DMS 273 treated with DMSO at 0.1 percent for 48 hours (cell line): ENCODE measurements at places on chromosomes 3 and 15.

DNA sequence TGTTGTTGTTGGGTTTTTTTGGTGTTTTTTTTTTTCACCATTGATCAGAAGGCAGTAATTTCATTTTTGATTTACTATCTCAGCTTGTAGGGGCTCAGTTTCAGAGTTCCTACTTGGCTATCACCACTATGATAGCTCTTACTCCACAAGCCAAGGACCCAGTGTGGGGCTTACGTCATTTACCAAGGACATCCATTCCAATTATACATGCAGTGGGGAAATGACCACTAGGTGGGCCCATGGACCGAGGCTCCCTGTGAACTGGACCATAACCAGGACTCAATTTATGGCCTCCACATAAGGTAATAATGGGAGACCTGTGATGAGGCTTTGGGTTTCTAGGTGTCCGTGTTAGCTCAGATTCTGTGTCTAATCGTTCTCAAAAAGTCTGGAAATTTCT, 67.5 kb upstream of the CACNA1D start:
- no peak for DNase-seq

DNA sequence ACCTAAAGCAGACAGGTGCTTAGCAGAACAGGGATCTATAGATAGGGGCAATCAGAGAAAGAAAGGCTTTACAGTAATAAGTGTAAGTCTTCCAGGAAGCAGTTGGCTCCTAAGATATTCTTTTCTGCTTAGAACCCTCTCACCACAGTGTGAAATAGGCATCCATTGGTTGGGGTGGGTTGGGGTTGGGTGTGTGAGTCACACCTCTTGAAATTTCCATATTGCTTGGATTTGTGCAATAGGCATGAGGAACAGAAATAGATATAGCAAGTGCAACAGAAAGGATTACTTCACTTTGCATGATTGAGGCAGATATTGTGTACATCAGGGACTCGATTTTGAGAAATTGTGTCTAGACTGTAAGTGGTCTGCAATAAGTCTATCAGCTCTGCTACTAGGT, 200.1 kb upstream of the GAP43 start:
- no peak for DNase-seq

GRCh38 chr3:187912007-187912406, 166.7 kb upstream of the BCL6 start:
- no peak for DNase-seq

DNA sequence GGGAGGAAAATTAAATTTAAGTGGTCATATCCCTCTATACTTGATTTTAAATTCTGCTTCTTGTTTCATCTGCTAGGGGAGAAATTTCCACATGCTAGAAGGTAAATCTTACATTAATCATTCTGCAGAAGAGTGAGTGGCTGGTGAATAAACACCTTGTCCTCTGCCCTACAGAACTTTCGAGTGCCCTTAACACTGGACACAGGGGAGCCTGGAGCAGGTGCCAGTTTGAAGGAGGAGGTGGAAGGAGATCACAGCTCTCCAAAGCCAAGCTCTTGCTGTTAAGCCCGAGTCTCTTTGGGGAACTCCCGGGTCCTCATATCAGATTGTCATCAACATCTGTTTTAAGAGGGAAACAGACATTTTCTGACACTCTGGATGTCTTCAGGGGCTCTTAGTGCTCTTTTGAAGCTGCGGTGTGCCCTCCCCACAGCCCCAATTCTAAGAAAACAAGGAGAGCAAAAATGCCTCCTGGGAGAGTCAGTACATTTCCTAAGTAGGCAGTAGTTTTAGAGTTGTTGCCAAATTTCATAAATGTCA, 31.3 kb downstream of the LAMP3 start:
- DNase-seq: no peak

DNA sequence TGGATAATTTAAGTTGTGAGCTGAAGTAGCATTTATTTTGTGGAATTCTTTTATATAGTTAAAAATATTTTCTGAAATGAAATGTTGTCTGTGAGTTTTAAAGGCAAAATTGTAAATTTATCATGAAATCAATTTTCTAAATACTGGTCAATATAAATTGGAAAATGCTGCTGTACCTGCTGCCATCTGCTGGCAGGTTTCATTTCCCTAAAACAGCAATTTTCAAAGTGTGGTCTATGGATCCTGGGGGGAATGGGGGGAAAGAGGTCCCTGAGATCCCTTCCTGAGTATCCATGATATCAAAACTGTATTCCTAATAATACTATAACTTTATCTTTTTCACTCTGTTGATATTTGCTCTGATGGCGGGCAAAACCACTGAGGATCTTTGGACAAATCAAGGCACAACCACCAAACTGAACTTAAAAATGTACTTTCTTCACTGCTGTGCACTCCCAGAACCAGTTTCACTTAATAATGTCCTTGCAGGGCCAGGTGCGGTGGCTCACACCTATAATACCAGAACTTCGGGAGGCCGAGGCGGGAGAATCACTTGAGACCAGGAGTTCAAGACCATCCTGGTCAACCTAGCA, 17.2 kb upstream of the CCR4 start:
- DNase-seq: no peak

DNA sequence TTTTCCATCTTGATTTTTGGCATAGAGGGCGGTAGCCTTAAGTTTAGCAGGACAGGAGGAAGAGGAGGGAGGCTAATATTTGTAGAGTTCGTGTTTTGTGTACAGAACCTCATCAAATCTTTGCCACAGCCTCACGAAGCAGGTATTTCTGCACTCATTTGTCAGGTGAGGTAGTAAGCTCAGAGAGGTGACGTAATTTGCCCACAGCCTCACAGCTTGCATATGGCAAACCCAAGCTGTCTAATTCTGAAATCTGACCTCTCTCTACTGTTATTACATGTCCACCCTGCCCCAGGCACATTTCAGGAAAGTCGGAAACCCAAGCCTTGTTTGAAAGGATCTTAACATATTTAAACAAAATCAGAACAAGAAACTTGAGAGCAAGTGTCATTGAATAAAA, 91.1 kb upstream of the TPM1 start:
- DNase-seq: no peak

GRCh38 chr3:18288243-18288642, 136.9 kb downstream of the SATB1 start:
- no peak for DNase-seq

DNA sequence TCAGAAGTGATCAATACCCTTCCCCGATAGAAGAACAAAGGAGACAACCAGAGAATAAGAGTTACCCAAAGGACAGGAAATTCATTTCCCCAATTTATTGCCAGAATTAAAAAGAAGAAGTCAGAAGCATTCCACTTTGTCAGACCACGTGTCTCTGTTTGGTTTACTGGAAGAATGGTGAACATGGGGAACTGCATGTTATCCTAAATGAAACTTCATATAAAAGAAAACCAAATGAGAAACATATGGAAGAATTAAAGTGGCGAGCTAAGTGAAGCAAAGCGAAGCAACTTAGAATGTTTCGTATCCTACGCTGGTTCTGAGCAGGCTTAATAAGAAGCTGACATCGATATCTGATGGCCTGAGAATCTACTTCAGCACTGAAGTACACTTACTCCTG, 190.7 kb downstream of the MAGI1 start:
- DNase-seq: no peak

- no peak for DNase-seq
Observed at GRCh38 chr15:67783303-67783702, 42.0 kb upstream of the SKOR1 start.

DNA sequence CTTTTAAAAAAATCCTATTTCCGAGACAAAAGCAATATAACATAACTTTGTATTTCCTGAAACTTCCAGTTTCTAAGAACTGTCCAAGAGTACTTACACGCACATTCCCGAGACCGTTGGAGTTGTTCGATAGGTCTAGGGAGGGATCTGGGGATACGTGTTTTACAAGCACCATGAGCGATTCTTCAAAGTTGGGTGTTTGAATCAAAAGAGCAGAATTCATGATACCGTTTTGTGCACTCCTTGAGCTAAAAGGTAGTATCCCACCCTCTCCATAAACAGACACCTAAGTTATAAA, 700 bp upstream of the EDEM1 start:
- no peak for DNase-seq

DNA sequence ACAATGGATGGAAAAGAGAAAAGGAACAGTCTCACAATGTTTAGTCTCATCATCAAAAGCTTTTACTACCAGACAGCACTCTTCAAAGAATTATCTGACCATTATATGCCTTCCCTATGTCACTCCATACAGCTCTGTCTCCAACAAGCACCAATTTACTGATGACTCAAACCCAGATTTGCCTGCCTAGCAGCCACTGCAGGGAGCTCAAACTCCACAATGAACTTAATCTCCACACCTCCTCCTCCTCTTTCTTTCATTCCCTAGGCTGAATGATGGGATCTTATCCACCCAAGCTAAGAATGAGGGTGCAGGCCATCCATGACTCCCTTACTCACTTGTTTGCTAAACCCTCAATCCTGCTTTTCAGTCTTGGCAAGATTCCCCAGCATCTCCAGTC, 45.5 kb downstream of the NBEAL2 start:
- DNase-seq: no peak

GRCh38 chr3:13016083-13016720, 57.0 kb downstream of the IQSEC1 start:
- peak; percentile 6 for DNase-seq

DNA sequence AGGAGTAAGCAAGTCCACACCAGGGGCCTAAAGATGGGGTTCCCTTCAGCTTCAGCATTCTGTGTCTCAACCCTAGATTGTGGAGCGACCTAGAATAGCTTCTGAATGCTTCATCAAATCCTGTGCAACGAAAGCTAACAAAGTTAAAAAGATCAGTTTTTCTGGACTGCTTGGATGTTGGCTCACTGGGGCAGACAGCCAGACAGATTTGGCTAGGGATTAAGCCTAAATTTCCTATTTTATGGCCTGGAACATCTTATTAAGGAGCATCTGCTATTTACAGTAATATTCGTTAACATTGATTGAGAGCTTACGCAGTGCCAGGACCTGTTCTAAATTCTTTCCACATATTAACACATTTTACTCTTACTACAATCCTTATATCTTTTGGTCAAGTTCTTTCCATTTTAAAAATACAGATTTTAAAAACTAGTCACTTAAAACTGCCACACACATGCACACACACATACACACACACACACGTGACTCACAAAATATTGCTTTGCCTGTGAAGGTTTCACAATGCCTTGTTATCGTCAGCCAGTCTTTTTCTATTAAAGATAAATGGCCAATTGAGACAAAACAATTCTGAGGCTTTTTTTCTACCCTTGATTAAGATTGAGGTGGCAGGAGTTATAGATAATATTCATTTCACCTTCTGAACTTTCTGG, 173.3 kb upstream of the SNTN start:
- DNase-seq: no peak

DNA sequence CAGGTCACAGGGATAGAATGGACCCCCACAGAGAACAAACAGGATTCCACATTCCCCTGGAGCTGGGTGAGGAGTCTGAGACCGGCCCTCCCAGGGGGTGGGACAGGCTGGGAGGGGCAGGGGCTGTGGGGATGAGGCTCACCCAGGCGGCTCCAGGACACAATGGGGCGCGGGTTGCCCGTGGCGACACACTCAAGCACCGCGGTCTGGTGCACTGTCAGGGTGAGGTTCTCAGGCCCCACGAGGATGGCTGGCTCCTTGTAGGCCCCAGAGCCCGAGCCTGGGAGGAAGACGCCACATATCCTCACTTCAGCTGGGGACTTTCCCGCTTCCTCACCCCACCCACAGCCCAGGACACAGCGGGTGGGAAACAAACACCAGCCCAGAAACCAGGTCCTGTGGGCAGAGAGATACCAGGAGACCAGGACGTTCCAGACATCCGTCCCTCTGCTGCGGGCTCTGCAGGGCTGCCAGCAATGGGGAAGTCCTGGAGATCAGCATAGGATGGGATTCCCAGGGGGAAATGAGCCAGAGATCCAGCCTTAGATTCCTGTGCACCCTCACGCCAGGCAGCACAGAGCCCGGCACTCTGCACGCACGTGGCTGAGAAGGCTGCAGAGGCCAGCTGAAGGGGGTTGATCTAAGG, 30.2 kb downstream of the RNU5B-1 start:
- no peak for DNase-seq

DNA sequence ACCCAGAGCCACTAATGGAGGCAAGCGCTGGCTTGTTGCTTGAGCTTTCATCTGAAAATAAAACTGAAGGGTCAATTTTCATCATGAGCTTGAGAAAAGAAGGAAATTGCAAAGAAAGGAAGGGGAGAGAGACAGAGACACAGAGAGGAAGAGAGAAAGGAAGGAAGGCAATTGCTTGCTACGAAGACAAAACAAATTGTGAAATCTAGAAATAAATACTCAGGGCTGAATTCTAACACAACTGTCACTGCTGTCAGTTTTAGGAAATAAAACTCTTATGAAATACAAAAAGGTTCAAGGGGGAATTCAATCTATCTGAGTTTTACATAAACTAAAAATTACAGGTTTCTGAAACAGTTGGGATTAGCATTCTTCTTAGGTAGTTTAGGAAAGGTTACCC, 36.7 kb downstream of the FOXP1 start:
- DNase-seq: no peak
